Anterior cingulate cortex (tissue), 58 donors: ENCODE measurements at places on chromosomes 5 and 9.

- DNase-seq = no peak
These were observed 86.9 kb upstream of the SH3PXD2B start for GRCh38 chr5:172541099-172541772.

DNA sequence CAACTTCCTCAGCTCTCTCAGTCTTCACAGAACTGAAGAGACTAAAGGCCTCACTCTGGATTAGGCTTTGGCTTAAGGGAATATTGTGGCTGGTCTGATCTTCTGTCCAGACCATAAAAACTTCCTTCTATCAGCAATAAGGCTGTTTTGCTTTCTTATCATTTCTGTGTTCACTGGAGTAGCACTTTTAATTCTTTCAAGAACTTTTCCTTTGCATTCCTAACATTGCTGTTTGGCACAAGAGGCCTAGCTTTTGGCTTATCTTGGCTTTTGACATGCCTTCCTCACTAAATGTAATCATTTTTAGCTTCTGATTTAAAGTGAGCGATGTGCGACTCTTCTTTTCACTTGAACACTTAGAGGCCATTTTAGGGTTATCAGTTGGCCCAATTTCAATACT is 88.7 kb upstream of the ACOT12 start:
- DNase-seq = no peak

DNA sequence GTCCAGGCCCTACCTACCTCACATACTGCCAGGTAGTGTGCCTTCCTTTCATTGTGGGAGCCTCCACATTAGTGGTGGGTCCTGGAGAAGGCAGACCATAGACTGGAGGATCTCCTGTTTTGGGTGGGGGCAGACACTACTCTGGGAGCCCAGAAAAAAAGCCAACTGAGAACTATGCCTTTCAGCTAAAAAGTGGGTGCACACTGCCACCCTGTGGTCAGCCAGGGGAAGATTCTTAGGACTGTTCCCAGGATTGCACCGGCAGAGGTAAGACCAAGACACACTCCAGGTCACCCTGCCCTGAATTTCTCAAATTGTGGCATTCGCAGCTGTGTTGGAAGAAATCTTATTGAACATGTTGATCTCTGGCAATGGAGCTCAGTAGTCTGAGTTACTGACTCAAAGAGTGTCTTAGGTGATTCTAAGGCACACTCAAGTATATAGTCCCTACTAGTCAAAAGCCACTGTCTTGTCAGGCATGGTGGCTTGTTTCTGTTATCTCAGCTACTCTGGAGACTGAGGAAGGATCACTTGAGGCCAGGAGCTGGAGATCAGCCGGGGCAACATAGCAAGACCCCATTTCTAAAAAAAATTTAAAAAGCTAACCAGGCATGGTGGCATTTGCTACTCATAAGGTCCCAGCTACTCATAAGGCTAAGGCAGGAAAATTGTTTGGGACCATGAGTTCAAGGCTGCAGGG is 3.6 kb downstream of the SIGMAR1 start:
- peak; percentile 16 for DNase-seq

GRCh38 chr9:136564379-136564988 is 18.6 kb upstream of the NOTCH1 start:
- no peak for DNase-seq

DNA sequence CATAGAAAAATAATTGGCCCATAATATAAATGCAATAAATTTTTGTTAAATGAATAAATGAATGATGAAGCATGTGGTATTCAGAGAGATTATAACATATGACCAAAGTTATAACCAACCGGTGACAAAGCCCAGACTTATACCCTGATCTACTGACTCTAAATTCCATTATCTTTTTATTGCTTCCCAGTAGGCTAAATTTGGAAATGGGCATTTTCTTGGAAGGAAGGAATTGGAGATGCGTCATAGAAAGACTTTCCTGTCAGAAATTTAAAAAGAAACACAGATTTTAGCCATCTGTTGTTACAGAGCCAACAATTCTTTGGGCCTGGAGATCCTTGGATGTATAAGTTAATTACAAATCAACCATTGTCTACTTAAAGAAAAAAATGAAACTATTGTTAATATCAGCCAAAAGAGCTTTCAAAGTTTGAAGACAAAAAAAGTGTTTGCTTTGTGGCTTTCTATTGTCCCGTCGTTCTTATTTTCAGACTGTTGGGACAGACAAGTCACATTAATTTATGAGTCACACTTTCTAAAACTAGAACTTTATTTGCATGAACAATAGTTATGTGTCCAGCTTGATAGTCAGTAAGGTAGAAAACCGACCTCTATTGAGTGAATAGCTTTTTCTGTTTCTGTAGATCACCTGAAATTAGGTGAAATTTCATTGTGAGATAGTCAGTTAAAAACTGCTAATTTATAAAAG is 428.7 kb downstream of the GABRG2 start:
- no peak for DNase-seq

- DNase-seq = no peak
These were observed 31.1 kb downstream of the RORB start for GRCh38 chr9:74528207-74528606.

GRCh38 chr9:114349713-114350480 is 20.2 kb downstream of the ORM2 start:
- DNase-seq = no peak

GRCh38 chr9:113738893-113739604 is 137.1 kb upstream of the ZNF618 start:
- no peak for DNase-seq

- DNase-seq = no peak
These were observed 39.9 kb downstream of the ARHGAP26 start for GRCh38 chr5:142810081-142810480.

- no peak for DNase-seq
These were observed 1135.9 kb upstream of the WWC1 start for GRCh38 chr5:167155387-167156005.

GRCh38 chr5:172807766-172808311 is 26.2 kb upstream of the ERGIC1 start:
- no peak for DNase-seq

DNA sequence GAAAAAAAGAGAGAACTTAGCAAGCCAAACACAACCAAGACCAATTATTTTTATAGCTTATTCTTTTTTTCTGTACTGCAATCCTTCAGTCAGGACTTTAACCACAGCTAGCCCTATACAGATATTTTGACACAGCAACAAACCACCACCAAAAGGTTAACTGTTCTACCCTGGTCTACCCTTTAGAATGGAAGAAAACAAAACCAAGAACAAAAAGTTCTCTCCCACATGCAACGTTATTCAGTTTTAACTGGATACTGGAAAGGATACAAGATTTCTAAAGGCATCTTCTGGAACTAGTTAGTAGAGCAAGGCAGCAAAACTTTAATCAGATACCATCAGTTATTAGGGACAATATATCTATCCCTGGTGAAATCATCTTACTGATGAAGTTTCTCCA is 32.6 kb downstream of the ECPAS start:
- no peak for DNase-seq

DNA sequence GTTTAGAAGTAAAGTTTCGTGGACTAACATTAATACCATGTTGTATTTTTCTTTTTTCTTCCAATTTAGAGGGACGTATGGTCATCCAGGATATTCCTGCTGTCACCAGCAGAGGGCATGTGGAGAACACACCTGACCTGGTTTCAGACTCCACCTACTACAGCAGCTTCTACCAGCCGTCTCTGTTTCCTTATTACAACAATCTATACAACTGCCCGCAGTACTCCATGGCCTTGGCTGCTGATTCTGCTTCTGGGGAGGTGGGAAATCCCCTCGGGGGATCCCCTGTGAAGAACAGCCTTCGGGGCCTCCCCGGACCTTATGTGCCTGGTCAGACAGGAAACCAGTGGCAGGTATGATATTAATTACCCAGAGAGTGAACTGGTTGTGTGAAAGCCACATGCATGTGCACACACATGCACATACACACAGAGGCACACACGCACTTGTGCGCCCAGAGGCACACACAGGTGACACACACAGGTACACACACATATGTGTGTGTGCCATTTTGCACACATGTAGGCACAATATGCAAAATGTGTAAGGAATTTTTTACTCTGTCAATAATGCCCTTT is 52.4 kb downstream of the DMRT1 start:
- no peak for DNase-seq

GRCh38 chr5:112614986-112615385 is 122.7 kb upstream of the APC start:
- DNase-seq = no peak

GRCh38 chr5:80094236-80094738 is 59.1 kb downstream of the THBS4 start:
- no peak for DNase-seq

DNA sequence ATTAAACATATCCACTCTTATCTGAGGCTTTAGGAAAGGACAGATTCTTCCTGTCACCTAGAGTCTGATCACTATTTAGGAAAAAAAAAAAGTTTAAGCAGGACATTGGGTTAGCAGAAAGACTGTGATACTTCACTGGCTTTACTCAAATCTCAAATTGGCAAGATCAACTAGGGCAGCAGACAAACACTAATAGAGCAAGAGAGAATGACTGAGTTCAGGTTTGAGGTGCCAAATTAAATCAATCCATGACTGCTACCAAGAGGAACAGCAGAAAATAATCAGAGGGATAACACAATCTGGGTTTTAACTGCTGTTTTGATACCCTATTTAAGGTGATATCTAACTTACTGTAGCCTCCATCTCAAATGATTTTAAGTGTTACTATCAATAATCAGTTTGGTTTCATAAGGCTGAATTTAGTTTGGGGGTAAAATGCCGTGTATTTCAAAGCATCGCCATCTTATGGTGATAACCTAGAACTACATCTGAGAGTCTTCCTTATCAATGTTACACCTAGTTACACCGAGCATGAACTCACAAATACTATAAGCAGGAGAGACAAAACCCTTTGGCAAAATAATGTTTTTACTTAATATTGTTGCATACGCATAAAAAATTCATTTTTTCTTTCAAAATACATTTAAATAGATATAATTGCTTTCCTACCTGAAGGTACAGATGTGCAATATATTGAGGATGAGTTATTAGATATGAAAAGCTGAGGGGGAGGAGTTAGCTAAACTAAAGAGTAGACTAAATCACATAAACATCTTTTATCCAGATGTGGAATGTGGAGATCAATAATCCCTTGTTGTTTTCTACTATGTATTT is 286.4 kb upstream of the CDH12 start:
- DNase-seq = no peak

GRCh38 chr5:2133080-2133479 is 250.4 kb upstream of the IRX4 start:
- no peak for DNase-seq

GRCh38 chr9:33320568-33321261 is 30.4 kb downstream of the NFX1 start:
- no peak for DNase-seq

GRCh38 chr9:7363777-7364477 is 435.7 kb downstream of the DMAC1 start:
- no peak for DNase-seq

DNA sequence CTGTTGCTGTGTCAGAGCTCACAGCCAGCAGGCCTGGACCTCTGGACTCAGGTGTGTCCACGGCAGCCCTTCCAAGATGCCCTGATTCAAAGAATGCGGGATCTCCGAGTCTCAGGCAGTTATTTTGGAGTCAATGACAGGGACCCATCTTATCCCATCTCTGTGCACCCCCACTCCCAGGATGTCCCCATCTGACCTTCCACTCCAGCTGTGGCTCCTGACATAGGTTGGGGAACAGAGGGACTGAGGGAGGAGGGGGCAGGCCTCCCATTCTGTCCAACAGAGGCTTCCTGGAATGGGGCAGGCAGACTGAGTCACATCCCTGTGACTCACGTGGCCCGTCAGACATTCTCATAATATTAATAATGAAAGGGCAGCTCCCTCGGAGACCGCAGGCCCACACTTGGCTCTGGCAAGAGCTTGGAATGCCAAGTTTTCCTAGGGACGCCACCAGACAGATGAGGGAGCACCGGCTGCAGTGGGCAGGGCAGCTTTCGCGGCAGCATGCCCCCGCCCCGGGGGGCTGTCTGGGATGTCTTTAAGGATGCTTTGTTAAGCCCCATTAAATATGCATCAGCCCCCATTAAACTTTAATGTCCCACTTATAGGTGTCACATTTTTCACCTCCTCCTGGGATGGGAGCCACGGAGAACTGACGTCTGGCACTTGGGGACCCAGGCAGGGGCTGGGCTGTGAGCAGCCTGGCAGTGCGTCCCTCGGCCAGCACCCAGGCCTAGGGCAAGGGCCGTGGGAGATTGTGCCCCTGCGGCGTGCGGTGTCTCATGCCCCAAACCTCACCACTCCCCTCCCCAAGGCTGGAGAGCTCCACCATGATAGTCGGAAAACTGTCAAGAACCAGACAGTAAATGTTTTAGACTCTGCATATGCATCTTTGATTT is 23.6 kb upstream of the FIBCD1 start:
- DNase-seq = no peak

- DNase-seq = no peak
These were observed 321.5 kb upstream of the TRPM3 start for GRCh38 chr9:71442937-71443336.

DNA sequence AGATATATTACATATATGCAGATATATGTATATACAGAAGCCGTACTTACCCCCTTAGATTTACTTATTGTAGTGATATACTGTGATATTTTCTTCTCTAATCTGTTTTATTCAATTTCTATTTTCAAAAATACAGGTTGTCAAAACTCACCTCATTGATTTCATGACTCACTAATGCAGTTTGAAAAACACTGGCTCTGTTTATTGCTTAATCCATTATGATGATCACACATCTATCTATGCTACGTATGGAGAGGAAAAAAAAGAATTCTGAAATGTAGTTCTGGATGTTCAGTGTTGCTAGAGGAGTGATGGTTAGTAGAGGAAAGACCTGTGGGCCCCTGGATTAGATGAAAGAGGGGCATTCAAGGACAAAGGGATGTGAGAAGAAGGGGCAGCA is 121.0 kb upstream of the RPS23 start:
- DNase-seq = no peak

GRCh38 chr9:70902692-70903131 is 218.7 kb downstream of the TRPM3 start:
- DNase-seq = no peak

- DNase-seq = no peak
These were observed 45.5 kb downstream of the SPOCK1 start for GRCh38 chr5:137453483-137454080.

- no peak for DNase-seq
These were observed 1406.5 kb upstream of the ACO1 start for GRCh38 chr9:30977965-30978364.

DNA sequence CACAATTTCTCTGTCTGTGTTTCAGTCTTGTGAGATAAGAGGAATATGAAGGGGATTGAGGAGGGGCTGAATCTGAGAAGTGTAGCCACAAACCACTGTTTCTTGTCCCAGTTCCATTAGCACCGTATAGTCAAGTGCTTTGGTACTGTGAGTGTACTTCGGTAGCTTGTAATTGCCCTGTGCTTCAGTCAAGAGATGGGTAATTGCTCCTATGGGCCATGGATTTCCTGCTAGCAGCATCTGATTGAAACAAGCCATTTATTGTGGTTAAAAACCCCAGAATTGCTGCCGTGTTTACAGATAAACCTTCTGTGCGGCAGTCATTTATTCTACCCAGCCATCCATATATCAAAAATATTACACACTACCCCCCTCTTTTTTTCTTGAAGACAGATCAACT is 98.6 kb downstream of the MAT2B start:
- no peak for DNase-seq

DNA sequence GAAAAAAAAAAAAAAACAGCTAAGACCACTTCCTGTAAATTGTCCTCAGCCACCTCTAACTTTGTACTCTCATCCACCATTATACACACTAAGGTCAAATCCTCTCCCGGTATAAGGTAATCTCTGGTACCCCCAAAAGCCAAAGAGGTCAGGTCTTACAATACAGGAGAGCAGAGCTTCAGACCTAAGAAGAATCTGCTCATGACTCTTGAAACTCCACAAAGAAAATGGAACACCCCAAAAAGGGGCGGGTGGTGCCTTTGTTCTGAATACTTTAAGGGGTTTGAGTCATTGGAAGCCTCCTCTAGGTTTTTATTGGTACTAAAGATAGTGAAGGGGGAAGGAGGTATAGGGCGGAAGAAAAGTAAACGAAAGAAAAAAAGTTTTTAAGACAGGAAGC is 69.8 kb downstream of the COL15A1 start:
- no peak for DNase-seq
